ENCODE measurements at places on chromosomes 2 and 18.

DNA sequence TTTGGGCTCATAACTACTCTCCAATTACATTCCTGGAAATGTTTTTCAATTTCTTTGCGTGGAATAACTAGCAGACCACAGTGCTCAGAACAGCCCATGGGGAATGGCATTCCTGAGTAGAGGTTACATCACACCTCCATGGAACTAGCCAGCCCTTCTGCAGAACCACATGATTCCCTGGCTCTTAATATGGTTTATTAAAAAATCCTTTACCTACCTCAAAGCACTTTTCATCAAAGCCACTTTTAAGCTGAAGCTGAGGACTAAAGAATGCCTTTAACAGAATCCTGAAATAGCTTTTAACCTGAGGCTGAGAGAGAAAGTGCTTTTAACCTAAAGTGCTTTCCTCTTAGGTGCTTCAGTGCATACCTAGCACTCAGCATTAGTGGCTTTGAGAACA lies 376.3 kb downstream of the ARHGAP15 start:
- DNase-seq = no peak

GRCh38 chr2:122706757-122707223 lies 951.3 kb downstream of the TSN start:
- no peak for DNase-seq

- DNase-seq = no peak
These were observed 147.8 kb upstream of the FHL2 start for GRCh38 chr2:105546628-105546974.

- peak; percentile 94 for DNase-seq
These were observed 43.1 kb upstream of the LONRF2 start for GRCh38 chr2:100365434-100365833.

- DNase-seq = no peak
These were observed 7.4 kb downstream of the CYB5A start for GRCh38 chr18:74284191-74284979.

GRCh38 chr2:212929116-212929515 lies 222.3 kb downstream of the IKZF2 start:
- no peak for DNase-seq

Data from NCI-H2029 (cell line).